Activated naive CD4-positive, alpha-beta T cell treated with Interleukin-2 at 50 U/mL for 16 hours (primary cell): ENCODE measurements at places on chromosomes 16 and 17.

- peak; percentile 63 for DNase-seq
These were observed 1.0 kb upstream of the AIPL1 start for GRCh38 chr17:6435968-6436367.

GRCh38 chr17:73792994-73793393 is 148.7 kb upstream of the SDK2 start:
- DNase-seq, result no peak

- DNase-seq, result no peak
These were observed 17.1 kb downstream of the C1QTNF1 start for GRCh38 chr17:79041041-79041570.

DNA sequence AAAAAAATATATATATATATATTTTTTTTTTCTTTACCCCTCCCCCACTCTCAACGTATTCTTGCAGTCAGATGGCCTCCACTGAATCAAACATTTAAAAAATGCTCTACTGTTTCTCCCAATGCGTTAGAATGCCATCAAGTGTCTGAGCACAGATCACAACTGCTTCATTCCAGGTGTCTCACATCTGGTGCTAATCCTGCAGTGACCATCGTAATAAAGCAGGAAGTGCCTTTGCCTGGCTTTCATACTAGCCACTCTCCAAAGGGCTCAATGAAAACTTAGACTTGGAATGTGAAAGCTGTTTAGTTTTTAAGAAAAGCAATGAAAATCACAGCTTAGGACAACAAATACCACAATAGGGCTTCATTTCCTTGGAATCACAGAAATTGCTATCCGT is 37.2 kb downstream of the SKAP1 start:
- DNase-seq, result no peak

DNA sequence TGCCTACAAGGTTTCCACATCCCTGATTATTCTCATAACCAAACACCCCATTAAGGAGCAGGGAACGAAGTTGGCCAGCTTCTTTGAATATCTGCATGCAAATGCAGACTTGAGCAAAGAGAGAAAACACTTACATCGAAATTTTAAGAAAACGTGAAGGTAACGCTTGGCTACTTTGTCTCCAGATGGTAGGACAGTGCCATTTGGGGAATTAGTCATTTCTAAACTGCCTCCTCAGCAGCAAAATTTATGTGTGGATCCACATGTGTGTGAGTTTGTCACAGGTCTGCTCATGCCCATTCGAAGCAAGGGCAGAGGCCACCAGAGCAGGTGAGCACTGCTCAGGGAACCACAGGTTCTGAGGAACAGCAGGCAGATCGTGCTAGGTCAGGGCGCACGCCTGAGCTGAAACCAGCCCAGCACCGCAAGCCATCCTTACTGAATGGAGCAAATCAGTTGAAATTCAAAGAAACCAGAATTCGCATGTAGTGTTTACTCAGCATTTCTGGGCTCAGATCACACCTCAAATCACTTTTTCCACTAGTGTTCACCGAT is 80.1 kb downstream of the SOCS1 start:
- peak; percentile 39 for DNase-seq

GRCh38 chr16:22670551-22671041 is 143.4 kb upstream of the HS3ST2 start:
- DNase-seq, result no peak

DNA sequence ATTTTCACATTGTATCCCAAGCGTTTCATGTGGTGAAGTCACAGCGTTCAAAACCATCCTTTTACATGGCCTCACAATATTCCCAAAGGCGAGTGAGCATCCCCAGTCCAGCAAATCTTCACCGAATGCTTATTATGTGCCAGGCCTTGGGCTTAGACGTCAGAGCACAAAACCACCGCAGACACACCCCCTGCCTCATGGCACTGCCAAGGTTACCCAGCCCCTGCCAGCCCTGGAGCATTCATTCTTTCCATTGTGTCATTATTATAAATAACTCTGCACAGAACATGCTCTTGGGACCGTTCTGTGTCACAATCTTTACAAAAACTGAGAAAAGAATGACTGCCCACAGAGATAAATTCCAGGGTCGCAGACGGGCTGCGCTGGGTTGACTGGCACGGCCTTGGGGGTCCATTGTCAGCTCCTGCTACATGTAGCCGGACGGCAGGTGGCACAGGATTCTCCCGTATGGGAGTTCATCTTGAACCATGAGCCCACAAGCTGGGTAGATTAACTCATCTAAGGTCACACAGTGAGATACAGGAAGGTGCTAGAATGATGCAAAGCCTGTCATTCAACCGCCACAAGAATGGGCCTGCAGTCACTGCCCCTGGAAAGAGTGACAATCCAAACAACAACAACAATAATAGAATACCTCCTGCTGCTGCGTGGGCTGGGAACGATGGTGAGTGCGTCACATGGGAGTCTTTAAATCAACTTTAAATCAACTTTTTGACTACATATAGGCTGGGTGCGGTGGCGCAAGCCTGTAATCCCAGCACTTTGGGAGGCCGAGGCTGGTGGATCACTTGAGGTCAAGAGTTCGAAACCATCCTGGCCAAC is 4.5 kb upstream of the NECAB2 start:
- no peak for DNase-seq

DNA sequence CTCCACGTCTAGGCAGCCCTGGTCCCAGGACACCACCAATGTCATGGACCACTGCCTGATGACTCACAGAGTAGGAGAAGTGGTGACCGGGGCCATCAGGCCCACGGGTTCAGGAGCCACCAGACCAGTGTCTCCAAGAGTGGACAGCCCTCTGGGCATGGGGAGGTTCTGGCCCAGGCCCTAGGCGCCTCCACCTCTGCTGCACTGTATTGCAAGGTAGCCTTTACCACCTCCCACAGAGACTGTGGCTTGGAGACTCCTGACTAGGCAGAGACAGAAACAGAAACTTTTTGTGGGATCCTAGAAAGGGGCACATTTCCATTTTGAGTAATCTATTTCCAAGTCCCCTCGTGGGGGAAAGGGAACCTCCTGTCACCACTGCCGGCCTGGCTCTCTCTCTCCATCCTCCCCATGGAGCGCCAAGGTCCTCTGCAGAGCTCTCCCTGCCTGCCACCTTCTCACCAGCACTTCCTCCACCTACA is 2.9 kb downstream of the CDIP1 start:
- peak; percentile 40 for DNase-seq

GRCh38 chr16:79542237-79542774 is 58.2 kb downstream of the MAF start:
- no peak for DNase-seq

GRCh38 chr17:80415626-80416137 is 715 bp downstream of the ENDOV start:
- no peak for DNase-seq

DNA sequence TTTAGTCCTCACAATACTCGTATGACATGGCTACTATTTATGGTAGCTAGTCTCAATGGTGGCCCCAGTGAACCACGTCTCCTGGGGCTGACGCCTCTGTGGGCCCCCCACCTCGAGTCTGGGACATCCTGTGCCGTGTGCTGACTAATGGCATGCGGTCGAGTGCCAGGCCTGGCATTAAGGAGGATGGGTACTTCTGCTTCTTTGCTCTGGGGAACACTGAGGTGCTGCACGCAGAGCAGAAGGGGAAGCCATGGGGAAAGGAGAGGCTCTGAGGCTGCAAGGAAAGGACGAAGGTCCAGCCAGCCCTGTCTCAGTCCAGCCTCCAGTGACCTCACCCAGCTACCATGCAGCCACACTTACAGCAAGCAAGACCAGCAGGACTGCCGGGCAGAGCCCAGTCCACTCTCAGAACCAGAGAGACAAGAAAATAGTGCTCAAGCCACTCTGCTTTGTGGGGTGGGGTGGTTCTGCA is 5.7 kb upstream of the MPRIP start:
- no peak for DNase-seq

GRCh38 chr16:87954826-87955225 is 3.6 kb downstream of the BANP start:
- DNase-seq, result no peak

DNA sequence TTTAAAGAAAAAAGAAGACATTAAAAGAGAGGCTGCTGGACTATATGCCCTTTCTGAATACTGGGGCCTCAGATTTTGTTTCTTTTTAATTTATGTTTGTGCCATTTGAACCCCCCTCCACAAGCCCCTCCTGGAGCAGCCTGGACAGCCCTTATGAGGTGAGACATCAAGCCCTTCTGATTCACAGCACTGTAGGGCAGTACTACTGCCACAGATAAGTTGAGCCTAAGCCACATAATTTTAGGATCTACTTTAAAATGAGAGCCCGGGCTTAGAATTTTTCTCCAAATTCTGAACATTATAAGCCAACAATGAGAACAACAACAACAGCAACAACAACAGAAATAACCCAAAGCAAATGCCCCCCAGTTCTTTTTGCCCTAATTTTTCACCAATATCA is 256.9 kb upstream of the SALL1 start:
- no peak for DNase-seq

- DNase-seq, result no peak
These were observed 106.9 kb downstream of the RBFOX1 start for GRCh38 chr16:7439518-7439917.

DNA sequence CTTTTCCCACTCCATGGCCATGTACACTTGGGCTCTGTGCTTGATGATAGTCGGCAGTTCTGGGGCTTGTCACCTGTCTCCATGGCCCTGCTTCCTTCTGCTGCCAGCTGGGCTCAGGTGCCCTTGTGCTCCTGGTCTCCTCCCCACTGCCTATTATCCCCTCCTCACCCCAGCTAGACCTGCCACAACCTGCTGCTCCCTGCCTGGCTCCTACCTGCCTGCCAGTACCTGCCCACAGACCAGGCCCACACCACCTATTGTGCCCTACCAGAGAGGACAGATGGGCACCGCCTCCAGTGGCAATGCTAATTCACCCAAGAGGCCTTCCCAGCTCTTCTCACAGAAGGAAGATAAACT is 538 bp upstream of the RAPGEFL1 start:
- no peak for DNase-seq

DNA sequence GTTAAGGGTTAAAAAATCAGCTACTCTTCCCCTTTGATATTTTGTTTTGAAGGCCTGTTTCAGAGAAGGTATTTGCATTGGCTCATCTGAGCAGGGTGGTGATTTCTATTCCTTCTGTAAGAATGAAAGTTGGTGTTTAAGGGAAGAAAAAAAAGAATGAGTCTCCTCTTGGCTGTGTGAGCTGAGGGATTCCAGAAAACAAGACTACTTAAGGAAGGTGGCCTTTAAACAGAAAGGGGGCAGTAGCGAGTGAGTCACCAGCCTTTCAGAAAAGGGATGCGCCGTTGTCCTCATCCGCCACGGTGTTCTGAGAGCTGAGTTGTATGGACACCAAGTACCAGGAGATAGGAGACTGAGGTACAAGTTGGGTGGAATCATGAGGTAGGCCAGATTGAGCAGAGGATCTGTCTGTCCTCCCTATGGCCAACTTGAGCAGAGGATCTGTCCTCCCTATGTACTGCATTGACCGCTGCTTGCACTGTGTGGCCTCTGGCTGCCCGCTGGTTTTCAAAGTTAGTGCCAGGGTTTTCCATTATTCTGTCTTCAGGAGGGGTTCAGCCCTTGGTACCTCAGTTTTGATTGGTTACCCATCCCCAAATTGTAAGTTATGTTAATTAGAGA is 8.2 kb downstream of the PRKCA start:
- DNase-seq, result no peak

DNA sequence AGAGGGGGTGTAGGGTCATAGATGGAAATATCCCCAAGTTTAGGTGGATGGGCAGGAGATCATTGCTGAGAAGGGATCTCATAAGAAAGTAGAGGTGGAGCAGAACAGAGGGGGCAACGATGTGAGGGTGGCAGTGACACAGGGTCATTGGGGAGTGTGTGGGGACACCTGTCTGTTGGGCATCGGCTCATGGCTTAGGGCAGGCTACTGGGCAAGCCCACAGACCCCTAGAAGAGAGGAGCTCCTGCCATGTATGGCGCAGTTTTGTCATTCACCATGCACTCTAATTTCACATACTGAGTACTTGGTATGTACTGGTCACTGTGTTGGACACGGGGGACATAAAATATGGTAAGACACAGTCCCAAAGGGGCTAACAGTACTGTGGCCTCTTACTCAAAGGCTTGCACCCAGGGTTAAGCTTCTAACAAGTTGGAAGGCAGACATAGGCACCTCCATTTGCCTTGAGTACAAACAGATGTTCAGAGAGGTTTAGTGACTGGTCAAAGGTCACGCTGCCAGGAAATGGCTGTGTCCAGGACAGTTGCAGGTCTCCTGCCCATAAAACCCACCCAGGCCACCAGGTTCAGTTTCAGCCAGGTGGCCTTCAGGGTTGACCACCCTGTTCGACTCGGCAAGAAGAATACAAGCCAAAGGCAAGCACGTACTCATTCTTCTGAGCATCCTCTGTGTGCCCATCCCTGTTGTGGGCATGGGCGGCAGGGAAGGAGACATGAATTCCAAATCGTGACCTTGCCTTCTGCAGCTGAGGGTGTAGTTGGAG is 580.2 kb downstream of the KCNJ18 start:
- DNase-seq, result no peak

- DNase-seq, result no peak
These were observed 24.3 kb upstream of the B4GALNT2 start for GRCh38 chr17:49108318-49108717.

DNA sequence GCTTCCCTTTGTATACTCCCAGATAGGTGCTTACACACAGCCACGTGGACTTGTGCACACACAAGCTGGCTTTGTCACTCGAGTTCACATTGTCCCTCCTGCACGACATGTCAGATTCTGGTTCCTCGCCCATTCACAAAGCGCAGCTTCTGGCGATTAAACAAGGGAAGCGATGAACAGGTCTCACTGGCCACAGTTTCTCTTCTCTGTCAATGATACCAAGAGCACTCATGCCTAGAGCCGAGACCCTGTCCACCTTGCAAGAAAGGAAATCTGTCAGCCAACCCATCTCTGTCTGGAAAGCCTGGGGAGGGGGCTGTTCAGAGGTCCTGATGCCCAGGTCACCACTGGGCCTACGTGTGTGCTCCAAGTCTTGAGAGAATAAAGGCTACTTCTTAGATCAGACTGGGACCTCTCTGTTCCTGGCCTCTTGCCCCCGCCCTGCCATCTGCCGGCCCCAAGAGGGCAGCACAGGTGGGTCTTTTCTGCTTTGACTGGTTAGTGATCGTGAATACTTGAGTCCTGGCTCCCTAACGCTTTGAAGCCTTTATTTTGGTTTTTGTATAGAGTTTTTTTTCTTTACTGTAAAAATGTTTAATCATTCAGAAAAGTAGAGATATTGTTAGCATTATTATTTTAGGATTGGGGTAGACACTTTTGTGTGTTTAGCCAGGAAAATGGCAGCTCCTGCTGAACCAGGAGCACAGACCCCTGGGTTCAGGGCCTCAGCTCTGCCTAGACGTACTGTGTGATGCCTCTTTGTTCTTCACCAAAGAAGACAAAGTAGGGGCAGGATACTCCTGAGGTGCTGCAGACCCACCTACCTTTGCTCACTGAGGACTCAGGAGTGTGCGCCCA is 104.7 kb downstream of the MRM1 start:
- peak; percentile 53 for DNase-seq

- no peak for DNase-seq
These were observed 3.9 kb downstream of the KRT12 start for GRCh38 chr17:40862985-40863733.
